ENCODE measurements at places on chromosomes 5 and 9.
A peak's percentile ranks its signal among the peaks of the same experiment; 100 is the strongest.

DNA sequence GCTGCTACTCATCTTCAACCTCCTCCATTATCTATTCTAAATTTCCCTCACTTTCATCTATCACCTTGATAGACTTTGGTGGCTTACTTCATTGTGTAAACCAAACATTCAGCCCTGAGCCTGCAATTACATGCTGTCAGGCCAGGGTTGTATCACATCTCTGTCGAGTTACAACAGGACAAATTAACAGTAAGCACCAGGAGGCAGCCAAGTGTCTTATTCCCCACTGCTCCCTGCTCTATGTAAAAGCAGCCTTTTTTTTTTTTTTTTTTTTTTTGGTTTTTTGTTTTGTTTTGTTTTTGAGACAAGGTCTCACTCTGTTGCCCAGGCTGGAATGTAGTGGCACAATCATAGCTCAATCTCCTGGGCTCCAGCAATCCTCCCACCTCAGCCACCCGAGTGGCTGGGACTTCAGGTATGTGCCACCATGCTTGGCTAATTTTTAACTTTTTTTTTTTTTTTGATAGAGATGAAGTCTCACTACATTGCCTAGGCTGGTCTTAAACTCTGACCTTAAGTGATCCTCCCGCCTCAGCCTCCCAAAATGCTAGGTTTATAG, 15.2 kb upstream of the ZCCHC9 start:
- no peak for DNase-seq

DNA sequence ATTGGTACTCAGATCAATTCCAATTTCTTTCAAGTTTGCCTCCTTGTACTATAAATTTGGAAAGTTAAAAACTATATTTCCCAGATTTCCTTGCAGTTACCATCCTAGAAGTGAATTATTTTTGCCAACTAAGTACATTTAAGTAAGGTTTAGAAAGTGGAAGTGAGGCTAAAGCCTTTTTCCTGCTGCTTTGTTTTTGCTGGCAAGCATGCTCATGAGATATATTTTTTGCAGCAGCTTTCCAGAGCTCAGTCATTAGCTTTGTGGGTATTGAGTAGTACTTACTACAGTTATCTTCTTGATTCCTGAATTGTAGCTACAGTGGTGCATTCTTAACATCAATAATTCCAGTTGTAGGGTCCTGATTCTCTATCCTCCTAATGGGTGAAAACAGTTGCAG, 3.5 kb upstream of the BTF3 start:
- DNase-seq: no peak

DNA sequence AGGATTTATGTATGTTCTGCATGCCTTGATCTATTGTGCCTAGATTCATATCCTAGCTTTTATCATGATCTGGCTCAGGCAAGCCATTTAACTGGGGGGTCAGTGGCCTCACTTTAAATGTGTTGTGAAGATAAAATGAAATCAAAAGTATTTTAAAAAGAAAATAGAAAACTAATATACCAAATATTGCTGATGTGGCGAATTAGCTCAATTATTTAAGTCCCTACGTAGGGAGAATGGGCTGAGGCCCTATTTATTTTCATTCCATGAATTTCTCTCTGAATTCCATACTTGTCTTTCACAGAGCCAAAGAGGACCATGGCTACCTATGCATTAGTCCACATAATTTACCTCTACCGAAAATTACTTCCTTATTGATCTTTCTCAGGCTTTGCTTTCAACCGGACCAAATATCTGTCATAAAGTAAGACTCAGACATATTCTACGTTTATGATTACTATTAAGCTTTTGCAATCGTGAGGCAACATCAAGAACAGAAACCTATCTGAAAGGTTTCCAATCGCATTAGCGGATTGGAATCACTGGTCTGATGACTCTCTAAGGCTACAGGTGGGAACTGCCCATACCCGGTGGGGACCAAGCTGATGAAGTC, 1.7 kb downstream of the MBLAC2 start:
- no peak for DNase-seq

DNA sequence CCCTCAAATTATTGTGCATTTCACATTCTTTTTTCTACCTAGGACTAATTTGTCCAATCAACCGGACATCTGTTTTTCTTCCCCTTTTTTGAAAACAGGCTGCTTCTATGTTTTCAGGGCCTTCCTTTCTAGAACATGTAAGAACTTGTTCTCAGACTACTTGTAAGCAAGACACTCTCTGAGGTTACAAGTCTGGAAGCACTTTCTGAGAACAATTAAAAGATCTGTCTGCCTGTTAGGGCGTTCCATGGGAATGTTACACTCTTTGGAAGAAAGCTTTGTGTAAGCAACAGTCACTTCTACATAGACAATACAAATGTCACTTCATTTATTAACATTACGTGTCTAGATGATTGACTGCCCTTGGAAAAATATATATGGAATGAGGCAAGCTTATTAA, 50.9 kb upstream of the HSPB3 start:
- DNase-seq: no peak

DNA sequence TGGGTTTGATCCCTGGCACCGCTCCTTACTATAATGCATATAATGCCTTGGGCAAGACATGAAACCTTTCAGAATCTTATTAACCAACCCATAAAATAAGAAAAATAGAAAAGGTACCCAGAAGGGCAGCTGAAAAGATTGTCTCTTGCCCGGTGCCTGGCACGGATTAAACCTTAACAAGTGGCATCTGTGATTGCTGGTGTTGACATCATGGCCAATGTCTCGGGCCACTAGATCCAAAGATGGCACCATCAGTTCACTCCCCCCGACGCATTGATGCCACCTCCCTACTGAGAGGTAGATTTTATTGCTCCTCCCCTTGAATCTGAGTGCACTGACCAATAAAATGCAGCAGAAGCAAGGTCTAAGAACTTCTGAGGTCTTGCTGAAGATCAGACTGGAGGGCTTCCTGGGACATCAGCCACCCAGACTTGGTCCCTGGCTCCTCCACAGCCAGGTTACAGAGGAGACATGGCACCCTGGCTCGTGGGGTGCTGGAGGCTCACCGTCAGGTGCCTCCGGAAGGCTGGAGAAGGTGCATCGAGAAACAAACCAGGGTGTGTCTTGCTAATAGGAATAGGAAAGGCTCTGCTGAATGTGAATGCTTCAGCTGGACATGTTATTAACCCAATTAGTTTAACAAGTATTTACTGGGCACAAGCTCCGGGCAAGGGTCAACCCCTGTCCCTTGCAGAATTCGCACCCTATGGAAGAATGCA, 80.0 kb upstream of the COL5A1 start:
- no peak for DNase-seq

DNA sequence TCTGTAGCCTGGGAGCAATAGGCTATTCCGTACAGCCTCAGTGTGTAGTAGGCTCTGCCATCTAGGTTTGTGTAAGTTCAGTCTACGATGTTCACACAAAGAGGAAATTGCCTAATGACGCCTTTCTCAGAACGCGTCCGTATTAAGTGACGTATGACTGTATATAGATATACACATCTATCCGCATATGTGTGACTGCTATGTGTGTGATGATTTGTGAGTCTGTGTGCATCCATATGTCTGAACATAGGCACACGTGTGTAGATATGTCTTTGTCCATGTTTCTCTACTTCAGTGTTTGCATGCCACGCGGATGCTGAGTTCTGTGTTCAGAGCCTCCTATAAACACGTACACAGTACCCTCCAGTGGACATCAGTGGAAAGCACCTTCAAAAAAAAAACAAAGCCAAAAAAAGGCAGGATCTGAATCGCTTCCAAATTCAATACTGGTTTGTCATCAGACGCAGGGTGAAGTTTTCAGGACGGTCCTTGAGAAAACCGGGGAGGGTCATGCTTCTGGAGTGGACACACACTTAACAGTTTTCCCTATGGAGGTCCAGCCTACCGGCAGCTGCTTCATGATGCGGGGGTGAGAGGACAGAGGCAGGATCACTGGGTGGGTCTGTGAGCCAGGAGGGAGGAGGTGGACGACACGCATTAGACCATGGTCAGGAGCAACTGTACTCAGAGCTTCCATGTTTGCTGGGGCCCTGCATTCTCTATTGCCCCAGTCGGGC, 29.5 kb upstream of the ALDH1B1 start:
- peak; percentile 31 for DNase-seq

DNA sequence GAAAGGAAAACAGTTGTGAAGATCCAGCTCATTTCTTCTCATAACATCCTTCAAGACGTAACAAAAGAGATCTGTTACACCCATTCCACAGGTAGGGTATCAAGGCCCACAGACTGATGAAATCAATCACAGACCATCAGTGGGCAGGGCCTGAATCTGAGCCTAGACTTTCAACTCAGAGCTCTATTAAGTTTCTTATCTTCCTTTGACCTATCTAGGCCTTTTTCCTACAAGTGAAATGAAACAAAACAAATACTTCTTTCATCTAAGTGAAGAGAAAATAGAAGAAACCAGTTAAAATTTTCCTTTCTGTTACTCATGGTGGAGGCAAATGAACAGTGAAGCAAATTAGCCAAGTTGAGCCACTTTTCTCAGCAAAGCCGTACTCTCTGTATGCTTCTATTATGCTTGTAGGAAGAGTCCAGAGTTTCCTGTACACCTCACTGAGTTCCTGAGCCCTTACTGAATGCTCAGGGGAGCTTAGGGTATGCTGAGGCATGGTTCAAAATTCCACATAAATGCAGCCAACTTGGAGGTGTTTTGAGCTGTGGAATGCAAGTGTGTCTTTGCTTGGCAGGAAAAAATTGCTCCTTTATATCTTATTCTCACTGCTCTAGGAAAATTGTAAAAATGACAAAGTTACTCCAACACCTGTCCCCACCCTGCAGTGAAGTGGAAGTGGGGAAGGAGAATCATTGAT, 91.9 kb downstream of the FEM1C start:
- DNase-seq: no peak

DNA sequence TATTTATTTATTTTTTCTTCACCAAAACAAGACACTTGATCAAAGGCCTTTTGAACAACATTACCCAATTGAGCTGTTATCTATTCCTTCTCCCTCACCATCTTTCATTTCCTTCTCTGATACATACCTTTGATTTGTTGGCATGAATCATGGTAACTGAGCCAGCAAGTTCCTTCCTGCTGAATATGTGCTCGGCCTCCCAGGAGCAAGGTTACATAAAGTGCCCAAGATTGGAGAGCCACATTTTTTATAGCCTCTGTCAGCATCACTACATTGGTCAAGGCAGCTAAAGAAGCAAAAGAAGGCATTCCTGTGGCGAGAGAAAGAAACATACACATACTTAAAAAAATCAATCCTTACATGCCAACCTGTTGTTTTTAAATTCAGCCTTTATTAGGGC, 369.6 kb downstream of the CYLC2 start:
- DNase-seq: no peak

- no peak for DNase-seq
Measured at GRCh38 chr5:160445132-160445531, 23.5 kb downstream of the PTTG1 start.

GRCh38 chr5:180007582-180007981, 64.0 kb downstream of the RNF130 start:
- DNase-seq: peak; percentile 33

- DNase-seq: no peak
Measured at GRCh38 chr9:123347289-123348060, 8.5 kb upstream of the CRB2 start.

DNA sequence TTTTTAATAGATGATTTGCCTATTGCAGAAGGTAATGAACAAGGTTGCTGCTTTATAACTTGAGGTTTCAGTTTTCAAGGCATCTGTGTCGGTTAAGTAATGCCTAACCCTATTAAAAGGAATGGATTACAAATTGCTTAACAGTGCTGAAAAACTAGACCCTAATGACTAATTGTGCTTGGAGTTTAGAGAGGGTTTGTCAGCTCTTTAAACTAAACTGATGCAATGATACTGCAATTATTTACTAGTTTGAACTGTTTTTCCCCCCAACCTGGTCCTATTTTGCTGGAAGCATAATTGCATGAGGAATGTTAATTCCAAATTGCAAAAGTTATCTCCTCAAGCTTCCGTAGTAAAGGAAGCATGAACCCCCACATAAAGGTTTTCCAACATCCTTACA, 39.3 kb upstream of the TLX3 start:
- DNase-seq: no peak

- DNase-seq: no peak
Measured at GRCh38 chr5:1724822-1725602, 74.6 kb downstream of the MRPL36 start.

GRCh38 chr9:70502690-70503089, 88.2 kb upstream of the KLF9 start:
- DNase-seq: no peak

DNA sequence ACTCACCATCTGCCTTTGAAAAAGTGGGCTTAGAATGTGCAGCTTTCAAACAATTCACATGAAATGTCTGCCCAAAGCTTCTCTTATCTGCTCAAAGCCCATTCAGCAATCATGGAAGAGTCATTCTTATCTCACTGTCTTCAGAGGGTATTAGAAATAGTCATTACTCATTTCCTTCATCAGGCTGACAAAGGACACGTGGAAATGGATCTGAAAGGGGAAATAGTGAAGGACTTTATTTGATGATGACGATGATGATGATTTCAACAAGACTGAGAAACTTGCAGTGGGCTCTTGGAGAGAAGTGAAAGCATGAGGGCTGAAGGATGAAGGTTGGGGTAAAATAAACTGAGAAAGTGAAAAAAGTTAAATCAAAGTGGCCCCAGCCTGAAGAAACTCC, 194.3 kb downstream of the SMARCA2 start:
- no peak for DNase-seq

DNA sequence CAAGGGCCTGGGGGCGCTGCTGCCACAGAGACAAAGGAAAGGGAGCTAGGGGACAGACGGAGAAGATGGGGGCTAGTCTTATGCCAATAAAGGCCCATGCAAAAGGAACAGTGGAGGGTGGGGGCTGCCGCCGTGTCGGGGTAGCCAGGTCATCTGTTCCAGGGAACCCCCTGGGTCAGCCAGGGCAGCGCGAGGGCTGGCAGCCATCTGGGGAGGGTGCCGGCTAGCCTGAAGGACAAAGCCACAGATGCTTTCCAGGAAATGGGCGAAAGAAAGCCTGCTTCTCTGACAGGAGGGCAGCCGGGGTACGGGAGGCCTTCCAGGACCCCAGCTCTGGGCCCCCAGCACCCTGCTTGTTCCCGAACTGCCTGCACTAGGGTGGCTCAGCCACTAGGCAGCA, 1.6 kb upstream of the CARD9 start:
- DNase-seq: no peak

DNA sequence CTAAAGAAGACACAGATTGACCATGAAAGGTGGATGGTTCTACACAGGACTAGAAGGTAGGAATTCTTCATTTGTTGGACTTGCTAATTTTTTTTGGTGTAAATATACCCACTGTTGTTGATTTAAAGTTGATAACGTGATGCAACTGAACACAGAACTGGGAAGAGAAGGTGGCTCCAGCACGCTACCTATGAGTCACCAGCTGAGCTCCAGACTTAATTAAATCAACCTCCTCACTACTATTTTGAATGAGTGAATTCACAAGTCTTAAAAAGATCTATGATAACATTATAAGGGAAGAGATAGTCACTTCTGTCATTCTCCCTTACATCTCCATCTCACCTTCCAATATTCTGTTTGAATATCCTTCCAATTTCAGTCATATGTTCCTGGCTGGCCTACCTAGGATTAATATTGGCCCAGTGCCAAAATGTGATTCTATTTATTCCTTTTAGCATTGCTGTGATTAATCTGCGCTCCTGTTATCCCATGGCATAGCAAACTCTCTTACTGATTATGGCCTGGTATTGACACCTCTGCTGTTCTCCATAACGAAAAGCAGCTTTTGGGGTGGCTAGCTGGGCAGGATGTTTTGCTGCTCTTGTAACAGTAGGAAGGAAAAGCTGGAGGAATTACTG, 135.9 kb upstream of the CCDC152 start:
- no peak for DNase-seq

Measured in C1 segment of cervical spinal cord (tissue), 14 donors.